Upper lobe of right lung (tissue), 1 donor: ENCODE measurements at places on chromosomes 1 and 21. TPM values are rescaled to one million over a fixed set of nuclear protein-coding genes. Genes with fewer than 3 reads are reported as not detected.
A peak's percentile ranks its signal among the peaks of the same experiment; 100 is the strongest.

The CDC73 gene
- total RNA-seq = 72.6 TPM

The CHI3L2 gene
- total RNA-seq = 50.3 TPM

The ACKR1 gene
- total RNA-seq = 146 TPM

The SYT14 gene
- 0.03 TPM for total RNA-seq

The RIMKLA gene
- 10.4 TPM for total RNA-seq

The TNFRSF14 gene
- total RNA-seq = 133 TPM

The HSF2BP gene
- 0.41 TPM for total RNA-seq

The EDN2 gene
- total RNA-seq = not detected

The RORC gene
- total RNA-seq = 16.4 TPM

GRCh38 chr1:3712573-3713535 lies 39.4 kb upstream of the CCDC27 start:
- H3K36me3 ChIP-seq = no peaks in the 10 kb centered on the region
- no peak overlapping the region for H3K4me3 ChIP-seq
- DNase-seq = no peak
- no peak overlapping the region for H3K27ac ChIP-seq
- peaks cover 5% of the 10 kb centered on the region for H3K4me1 ChIP-seq
- peaks cover 47% of the 10 kb centered on the region for H3K27me3 ChIP-seq

- peaks cover 18% of the 10 kb centered on the region for H3K36me3 ChIP-seq
- DNase-seq = no peak
- peaks cover 28% of the 10 kb centered on the region for H3K4me1 ChIP-seq
Measured at GRCh38 chr1:226697151-226697928, 41.7 kb downstream of the ITPKB start.

DNA sequence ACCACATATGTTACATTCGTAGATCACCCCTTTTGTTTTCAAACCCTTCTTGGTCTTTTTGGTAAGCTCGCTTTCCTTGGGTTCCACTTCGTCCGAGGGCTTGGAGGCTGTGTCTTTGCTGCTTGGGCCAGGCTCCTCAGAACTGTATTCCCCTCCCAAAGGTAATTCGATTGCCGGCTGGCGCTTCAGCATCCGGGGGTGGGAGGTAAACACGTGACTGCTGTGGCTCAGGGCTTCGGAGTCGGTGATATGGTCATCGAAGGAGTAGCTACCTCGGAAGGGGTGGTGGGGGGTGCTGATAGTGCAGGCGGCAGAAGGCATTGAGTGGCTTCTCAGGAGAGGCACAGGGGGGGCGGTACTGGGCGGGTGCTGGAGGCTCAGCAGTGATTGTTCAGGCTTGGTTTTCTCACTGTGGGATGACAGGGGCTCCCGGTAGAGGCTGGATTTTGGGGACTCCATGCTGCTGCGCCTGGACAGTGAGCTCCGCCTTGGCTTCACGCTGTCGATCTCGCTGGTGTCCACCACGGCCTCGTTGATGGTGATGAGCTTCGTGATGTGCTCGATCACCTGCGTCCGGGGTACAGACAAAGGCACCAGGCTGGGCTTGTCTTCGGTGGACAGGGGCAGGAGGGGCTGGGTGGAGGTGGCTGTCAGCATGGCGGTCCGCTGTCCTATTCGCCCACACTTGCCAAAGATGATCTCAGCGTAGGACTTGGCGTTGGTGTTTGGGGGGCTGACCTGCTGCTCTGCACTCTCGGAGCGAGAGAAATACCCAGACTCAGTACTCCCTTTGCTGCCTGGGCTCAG lies 98.6 kb upstream of the EDN2 start:
- no peak for DNase-seq
- H3K27ac ChIP-seq = no peak overlapping the region
- H3K4me3 ChIP-seq = no peak overlapping the region
- no peaks in the 10 kb centered on the region for H3K27me3 ChIP-seq
- no peaks in the 10 kb centered on the region for H3K4me1 ChIP-seq

GRCh38 chr21:35824136-35824535 lies 236.2 kb downstream of the SETD4 start:
- H3K27ac ChIP-seq = no peak overlapping the region
- H3K36me3 ChIP-seq = no peaks in the 10 kb centered on the region
- no peak for DNase-seq
- H3K27me3 ChIP-seq = peaks cover 7% of the 10 kb centered on the region
- H3K4me1 ChIP-seq = no peaks in the 10 kb centered on the region

- H3K36me3 ChIP-seq = no peaks in the 10 kb centered on the region
- no peaks in the 10 kb centered on the region for H3K27me3 ChIP-seq
- DNase-seq = no peak
- peaks cover 12% of the 10 kb centered on the region for H3K4me1 ChIP-seq
- H3K4me3 ChIP-seq = no peak overlapping the region
Measured at GRCh38 chr1:205279986-205280385, 41.6 kb downstream of the NUAK2 start.

- H3K4me3 ChIP-seq = no peak overlapping the region
- no peaks in the 10 kb centered on the region for H3K36me3 ChIP-seq
- no peaks in the 10 kb centered on the region for H3K27me3 ChIP-seq
Measured at GRCh38 chr1:59384443-59384842, 87.5 kb downstream of the FGGY start.

GRCh38 chr1:208535511-208535910 lies 291.3 kb upstream of the PLXNA2 start:
- no peaks in the 10 kb centered on the region for H3K36me3 ChIP-seq
- no peaks in the 10 kb centered on the region for H3K27me3 ChIP-seq
- no peak for DNase-seq
- H3K27ac ChIP-seq = no peak overlapping the region

DNA sequence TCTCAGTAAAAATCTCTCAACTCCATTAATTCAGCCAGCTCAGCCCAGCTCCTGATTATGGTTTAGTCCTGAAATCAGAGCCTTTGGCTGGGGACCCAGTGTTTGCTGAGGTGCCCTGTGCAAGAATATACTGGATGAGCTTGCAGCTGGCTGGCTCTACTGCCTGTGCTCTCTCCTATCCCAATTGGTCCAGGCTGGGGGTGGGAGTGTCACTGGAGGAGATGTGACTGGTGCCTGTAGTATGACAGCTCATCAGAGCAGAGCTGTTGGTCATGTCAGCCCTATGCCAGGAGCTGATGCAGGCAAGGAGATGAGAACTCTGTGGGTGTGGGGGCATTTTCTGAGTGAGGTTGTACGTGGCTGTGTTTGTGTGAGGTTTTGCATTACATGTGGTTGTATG lies 87.0 kb downstream of the TNR start:
- H3K4me1 ChIP-seq = no peaks in the 10 kb centered on the region
- no peak for DNase-seq
- no peaks in the 10 kb centered on the region for H3K36me3 ChIP-seq
- no peak overlapping the region for H3K27ac ChIP-seq

- H3K36me3 ChIP-seq = no peaks in the 10 kb centered on the region
- H3K4me1 ChIP-seq = peaks cover 26% of the 10 kb centered on the region
- H3K27ac ChIP-seq = peak overlapping the region; percentile 65
- peak; percentile 73 for DNase-seq
Measured at GRCh38 chr1:228989992-228990827, 254.9 kb downstream of the RHOU start.

DNA sequence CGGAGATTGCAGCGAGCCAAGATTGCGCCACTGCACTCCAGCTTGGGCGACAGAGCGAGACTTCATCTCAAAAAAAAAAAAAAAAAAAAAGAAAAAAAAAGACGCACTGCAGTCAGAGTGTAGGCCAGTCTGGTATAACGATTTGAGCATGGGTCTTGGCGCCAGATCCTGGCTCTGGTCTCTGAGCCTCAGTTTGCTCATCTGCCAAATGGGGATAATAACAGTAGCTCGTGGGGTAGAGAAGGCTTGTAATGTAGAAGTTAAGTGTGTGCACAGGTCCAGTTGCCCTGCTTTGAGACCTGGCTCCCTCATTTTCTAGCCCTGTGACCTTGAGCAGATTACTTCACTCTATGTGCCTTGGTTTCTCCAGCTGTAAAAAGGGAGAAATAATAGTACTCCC lies 26.3 kb upstream of the GRHL3 start:
- H3K4me3 ChIP-seq = no peak overlapping the region
- no peak for DNase-seq
- H3K27ac ChIP-seq = no peak overlapping the region
- peaks cover 21% of the 10 kb centered on the region for H3K4me1 ChIP-seq

DNA sequence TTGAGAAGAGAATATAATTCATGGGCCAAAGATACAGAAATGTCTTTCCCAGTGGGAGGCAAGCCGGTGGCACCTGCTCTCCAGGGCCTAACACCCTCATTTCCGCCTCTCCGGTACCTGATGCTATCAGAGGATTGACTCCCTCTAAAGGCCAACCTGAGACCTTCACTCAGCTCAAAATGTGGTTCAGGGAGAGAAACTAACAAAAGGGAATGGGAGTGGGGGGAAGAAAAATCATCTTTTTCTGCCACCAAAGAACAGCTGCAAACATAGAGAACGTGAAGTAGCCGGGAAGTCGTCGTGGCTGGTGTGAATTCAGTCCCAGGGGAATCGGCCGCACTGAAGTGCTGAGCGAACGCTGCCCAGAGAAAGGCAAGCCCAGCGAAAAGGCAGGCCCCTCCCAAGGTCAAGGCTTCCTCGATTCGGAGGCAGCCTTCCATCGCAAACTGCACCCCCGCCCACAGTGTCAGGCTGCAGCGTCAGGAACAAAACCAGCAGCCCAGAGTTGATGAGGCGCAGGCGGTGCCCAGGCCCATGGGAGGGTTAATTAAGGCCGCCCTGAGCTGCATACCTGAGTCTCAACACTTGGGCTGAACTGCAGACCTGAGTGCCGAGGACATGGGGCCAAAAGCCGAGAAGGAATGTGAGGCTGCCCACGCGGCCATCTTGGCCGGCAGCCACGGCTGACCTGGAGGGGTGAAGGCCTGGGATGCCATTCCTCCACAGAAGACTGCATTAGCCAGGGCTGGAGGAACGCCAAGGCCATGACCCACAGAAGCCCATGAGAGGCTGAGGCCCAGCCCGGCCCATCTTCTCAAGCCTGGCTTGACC lies 160.2 kb downstream of the PSMG1 start:
- no peak overlapping the region for H3K4me3 ChIP-seq
- no peaks in the 10 kb centered on the region for H3K36me3 ChIP-seq
- peaks cover 40% of the 10 kb centered on the region for H3K4me1 ChIP-seq
- peak overlapping the region; percentile 70 for H3K27ac ChIP-seq

DNA sequence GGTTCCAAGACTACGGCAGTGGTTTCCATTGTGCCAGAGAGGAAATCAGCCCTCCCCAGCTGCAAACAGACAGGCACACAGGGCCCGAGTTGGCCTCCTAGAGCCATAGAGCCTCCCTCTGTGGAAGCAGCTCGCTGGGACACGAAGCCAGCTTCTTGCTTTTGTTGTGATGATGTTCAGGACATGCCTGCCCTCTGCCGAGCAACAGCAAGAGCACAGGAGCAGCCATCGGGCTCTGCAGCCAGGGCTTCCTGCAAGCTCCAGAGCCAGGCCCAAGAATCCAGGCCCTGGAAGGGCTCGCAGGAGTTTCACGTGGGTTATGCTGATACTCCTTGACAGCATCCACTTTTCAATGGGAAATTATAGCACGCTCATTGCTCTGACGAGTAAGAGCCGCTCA lies 18.5 kb downstream of the NPHP4 start:
- no peaks in the 10 kb centered on the region for H3K36me3 ChIP-seq
- H3K27ac ChIP-seq = no peak overlapping the region
- no peaks in the 10 kb centered on the region for H3K4me1 ChIP-seq
- no peak for DNase-seq
- H3K27me3 ChIP-seq = no peaks in the 10 kb centered on the region

GRCh38 chr1:70048336-70049094 lies 156.9 kb downstream of the LRRC40 start:
- DNase-seq = no peak
- H3K36me3 ChIP-seq = no peaks in the 10 kb centered on the region
- H3K27me3 ChIP-seq = no peaks in the 10 kb centered on the region
- no peaks in the 10 kb centered on the region for H3K4me1 ChIP-seq
